SK-N-DZ (cell line): ENCODE measurements at places on chromosomes 16 and 17.

DNA sequence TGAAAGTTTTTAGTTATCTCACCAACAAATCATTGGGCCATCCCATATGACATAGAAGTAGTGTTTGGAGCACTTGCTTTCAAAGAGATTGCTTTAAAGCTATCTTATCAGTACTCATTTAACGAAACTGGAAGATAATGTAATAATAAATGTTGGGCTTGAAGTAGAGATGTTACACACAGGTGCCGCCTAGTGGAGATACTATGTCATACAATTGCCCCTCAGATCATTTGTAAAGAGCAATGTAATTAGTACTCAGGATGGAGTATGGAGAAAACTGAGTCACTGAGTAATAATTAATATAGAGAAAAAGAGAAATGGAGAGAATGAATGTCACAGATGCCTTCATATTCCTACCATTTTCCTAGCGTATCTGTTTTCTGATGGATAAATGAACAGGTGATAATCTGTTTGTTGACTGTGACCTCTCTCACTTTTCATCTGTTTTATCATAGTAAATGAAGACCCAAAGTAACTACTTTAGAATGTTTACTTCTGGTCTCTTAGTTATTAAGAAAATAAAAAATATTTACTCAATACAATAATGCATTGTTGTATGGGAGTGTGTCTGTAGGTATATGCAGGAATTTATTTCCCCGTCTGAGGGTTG is 80.4 kb downstream of the EFCAB5 start:
- DNase-seq = peak; percentile 77

- no peak for DNase-seq
Measured at GRCh38 chr16:80028581-80029380, 428.2 kb upstream of the MAF start.

GRCh38 chr17:79630821-79631639 is 20.2 kb upstream of the RBFOX3 start:
- no peak for DNase-seq

DNA sequence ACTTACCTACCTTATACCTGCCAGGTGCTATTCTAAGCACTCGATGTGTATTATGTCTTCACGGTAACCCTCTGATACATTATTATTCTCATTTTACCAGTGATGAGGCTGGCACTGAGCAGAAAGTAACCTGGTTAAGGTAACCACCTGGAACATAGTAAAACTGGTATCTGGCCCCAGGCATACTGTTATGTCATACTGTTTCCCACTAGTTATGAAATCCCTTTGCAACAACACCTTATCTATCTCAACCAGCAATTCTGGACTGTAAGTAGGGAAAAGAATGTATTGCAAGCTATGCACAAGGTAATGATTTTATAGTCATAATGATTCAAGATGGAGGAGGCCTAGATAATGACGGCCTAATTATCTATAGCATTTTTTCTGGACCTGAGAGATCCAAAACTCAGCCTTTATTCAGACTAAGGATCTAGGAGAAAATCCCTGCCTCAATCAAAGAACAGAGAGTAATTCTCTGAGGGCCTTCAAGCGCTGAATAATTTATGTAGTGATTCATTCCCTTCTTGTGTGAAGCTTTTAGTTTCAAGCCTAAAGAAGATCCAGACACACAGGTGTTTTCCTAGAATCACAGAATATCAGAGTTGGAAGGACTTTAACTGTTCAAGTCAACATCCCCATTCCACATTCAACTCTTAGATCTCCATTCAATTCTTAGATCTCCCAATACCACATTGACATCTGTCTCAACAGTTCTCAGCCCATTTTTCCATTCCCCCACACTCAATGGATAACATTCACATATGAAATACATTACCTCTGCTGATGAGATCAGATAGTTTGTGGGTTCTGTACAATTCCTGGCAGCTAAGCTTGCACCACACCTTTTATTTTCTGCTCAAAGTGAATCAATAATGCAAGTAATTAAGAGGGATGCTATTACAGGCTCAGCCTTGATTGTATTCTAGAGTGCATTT is 14.9 kb upstream of the MMD start:
- no peak for DNase-seq

- DNase-seq = peak; percentile 85
Measured at GRCh38 chr17:8300627-8301242, 5.5 kb upstream of the SLC25A35 start.

GRCh38 chr17:60164164-60164563 is 14.4 kb downstream of the CA4 start:
- no peak for DNase-seq
